ENCODE measurements at places on chromosomes 7 and 10. TPM values are rescaled to one million over a fixed set of nuclear protein-coding genes. Genes with fewer than 3 reads are reported as not detected.

Gene GIMAP2
- 58.8 TPM for total RNA-seq

Gene MNX1
- total RNA-seq: not detected

Gene CYP3A5
- not detected for total RNA-seq

Gene SMIM30
- total RNA-seq: 3.5 TPM

Gene GIMAP7
- 21.2 TPM for total RNA-seq

Gene SHH
- not detected for total RNA-seq

Gene MARCHF5
- total RNA-seq: 48.3 TPM

Gene BTBD16
- not detected for total RNA-seq

Gene RAMP3
- not detected for total RNA-seq

Gene POLD2
- 44.0 TPM for total RNA-seq

Gene CALHM3
- total RNA-seq: not detected

Gene MRLN
- not detected for total RNA-seq

Gene ELFN1
- not detected for total RNA-seq

Gene MXI1
- 55.3 TPM for total RNA-seq

Gene EBF3
- total RNA-seq: not detected

Gene FAM24B
- 12.5 TPM for total RNA-seq

Gene CHAT
- total RNA-seq: not detected

Gene UTF1
- total RNA-seq: not detected

Gene TAS2R4
- total RNA-seq: not detected

Gene ZNF804B
- not detected for total RNA-seq

Gene PNLIPRP3
- total RNA-seq: not detected

Gene LEP
- total RNA-seq: not detected

Gene ABCB1
- 38.4 TPM for total RNA-seq

Gene STEAP2
- not detected for total RNA-seq

Gene BCL7B
- 153 TPM for total RNA-seq

Gene ATP6V0A4
- total RNA-seq: not detected

Gene HIF1AN
- total RNA-seq: 31.2 TPM
